ENCODE measurements at places on chromosomes 4 and X.

- DNase-seq, result no peak
Measured at GRCh38 chrX:132409780-132410556, 78.9 kb downstream of the MBNL3 start.

DNA sequence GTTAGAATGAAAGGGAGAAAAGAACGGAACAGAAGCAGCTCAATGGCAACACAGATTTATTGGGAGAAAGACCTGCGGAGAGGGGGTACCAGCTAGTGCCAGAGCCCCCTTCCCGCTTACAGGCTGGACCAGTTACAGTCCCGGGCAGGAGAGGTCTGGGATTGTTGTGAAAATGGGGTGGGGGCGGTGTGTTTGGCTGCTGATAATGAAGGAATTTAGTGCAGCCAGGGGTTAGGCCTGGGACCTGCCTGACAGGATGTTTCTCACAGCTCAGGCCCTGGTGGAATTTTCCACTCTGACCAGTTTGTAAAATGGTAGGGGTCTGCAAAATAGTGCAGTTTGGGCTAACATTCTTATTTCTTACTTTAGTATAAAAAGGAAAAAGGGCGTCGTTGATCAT, 75.4 kb upstream of the SPIN4 start:
- no peak for DNase-seq

GRCh38 chr4:22553560-22553959, 37.7 kb upstream of the ADGRA3 start:
- DNase-seq, result no peak

- no peak for DNase-seq
Measured at GRCh38 chr4:86554646-86555045, 39.5 kb upstream of the PTPN13 start.

DNA sequence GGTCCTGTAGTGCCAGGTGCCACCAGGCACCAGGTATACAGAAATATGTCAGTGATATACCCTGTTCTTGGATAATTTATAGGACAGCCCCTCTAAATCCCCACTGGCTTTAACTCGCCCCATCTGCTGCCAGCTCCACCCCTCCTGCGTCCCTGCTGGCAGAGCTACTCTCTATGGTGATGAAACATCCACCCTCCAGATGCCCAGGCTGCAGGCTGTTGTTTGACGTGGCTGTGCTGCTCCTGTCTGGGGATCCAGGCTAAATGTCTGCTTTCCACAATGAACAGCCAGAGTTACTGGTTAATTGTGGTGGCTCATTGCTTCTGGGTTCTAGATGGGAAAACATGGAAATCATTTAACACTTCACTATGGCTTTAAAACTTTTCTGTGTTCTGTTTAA, 12.9 kb downstream of the NHSL2 start:
- DNase-seq, result no peak
